Activated CD4-positive, alpha-beta T cell treated with anti-CD3 and anti-CD28 coated beads, Interleukin-2, amount 10 ng/mL, durations not matched to agents 7 days and 5 days (primary cell): ENCODE measurements at places on chromosomes 11 and 22. TPM values are rescaled to one million over a fixed set of nuclear protein-coding genes. Genes with fewer than 3 reads are reported as not detected.

- H3K27me3 ChIP-seq, result peaks cover 56% of the 10 kb centered on the region
- peak overlapping the region; percentile 79 for H3K27ac ChIP-seq
- H3K36me3 ChIP-seq, result no peaks in the 10 kb centered on the region
- peak; percentile 67 for DNase-seq
- H3K4me1 ChIP-seq, result peaks cover 27% of the 10 kb centered on the region
Observed at GRCh38 chr11:43868852-43869567, 11.6 kb upstream of the ALKBH3 start.

LYVE1 gene
- not detected for total RNA-seq

DNA sequence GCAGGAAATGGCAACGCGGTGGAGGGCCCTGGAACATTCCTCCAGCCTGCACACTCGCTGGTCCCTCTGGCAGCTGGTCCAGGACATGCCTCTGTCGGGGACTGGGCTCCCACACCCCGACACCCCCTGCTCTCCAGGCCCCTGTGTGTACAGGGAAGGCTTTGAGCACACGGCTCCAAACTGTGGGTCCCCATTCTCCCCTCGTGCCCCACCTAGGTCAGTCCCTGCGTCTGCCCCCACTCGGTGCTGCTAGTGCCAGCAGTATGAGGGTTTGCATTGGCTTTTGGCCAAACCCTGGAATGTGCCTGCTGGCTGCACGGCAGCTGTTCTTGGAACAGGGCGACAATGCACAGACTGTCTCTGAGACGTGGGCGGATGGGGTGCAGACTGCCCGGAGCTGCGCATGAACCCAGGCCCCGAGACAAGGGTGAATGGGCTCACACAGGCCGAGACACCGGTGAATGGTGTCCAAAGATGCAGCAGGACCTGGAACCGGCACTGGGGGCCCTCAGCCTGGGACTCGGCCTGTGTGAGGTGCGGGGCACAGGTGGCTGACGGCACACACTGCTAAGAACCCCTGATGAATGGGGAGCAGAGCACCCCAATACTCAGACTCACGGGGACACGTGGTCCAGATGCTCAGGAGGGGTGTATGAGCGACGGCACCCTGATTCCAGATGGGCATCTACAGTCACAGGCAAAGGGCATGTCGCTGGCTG lies 7.5 kb upstream of the SYT8 start:
- H3K27me3 ChIP-seq, result peaks cover 5% of the 10 kb centered on the region
- no peaks in the 10 kb centered on the region for H3K4me1 ChIP-seq
- no peaks in the 10 kb centered on the region for H3K36me3 ChIP-seq
- H3K4me3 ChIP-seq, result no peak overlapping the region
- H3K27ac ChIP-seq, result no peak overlapping the region

DNA sequence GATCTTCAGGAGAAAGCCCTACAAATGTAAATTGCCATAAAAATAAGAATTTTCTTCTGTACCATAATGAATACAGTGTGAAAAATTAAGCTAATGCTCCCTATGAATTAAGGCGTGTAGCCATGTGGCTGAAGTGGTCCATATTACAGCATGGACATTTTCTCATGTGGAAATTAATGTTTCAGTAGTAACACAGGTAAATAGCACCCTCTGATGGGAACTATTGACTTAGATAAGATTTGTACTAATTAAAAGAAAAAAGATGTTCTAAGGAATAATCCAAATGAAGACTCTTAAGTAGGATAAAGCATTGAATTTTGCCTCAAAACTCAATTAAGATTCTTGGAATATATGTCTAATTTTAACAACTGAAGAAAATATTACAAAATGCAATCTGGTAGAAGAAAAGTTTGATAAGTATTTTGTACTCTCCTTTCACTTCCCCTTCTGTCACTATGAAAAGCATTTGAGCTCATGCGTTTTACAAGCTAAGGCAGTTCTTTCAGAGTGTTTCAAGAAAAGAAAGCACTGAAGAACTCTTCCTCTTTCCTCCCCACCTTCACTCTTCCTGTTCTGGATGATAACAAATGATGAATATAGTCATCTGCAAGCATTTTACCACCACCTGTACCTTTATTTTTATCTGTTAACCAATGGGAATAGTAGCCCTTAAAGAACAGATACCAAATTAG lies 9.9 kb upstream of the OR8D2 start:
- no peak for DNase-seq
- H3K4me3 ChIP-seq, result no peak overlapping the region
- peaks cover 14% of the 10 kb centered on the region for H3K27me3 ChIP-seq
- H3K36me3 ChIP-seq, result no peaks in the 10 kb centered on the region

GRCh38 chr11:18384157-18384641 lies 10.2 kb upstream of the LDHA start:
- H3K27ac ChIP-seq, result peak overlapping the region; percentile 99
- DNase-seq, result no peak
- H3K4me1 ChIP-seq, result peaks cover 49% of the 10 kb centered on the region
- no peaks in the 10 kb centered on the region for H3K27me3 ChIP-seq

DNA sequence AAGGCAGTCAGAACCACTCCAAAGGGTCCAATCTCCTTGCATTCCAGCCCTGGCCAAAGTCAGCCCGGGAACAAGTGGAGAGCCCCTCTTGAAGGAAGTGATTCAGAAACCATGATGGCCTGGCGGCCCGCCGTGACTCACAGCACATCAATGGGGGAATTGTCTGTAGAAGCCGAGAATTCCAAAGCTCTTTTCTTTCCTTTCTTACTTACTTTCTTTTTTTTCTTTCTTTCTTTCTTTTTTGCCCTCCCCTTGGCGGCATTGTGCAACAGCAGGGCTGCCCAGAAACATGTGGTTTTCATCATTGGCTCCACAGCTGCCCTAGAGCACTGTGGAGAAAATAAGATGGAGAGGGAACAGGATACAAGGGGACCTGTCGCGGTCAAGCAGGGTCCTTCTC lies 140.2 kb upstream of the TIMP3 start:
- H3K27me3 ChIP-seq, result peaks cover 10% of the 10 kb centered on the region
- H3K4me1 ChIP-seq, result no peaks in the 10 kb centered on the region
- no peaks in the 10 kb centered on the region for H3K36me3 ChIP-seq
- no peak overlapping the region for H3K4me3 ChIP-seq
- no peak for DNase-seq

DNA sequence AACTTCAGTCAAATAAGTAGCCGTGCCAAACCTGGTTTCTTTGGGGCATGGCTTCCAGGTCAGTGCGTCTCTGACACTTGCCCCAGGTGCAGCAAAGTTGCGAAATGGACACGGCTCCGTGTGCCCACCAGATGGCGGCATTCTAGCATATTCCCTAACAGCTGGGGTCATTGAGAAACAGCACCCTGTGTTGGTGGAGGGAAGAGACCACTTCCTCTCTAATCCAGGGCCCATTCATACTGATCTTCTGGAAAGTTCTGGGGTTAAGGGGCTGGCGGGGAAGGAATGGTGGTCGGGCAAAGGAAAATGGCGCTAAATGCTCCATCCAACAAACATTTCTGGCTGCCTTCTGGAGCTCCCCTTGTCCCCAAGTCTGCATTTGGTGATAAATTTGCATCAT lies 141.2 kb upstream of the TIMP3 start:
- H3K27ac ChIP-seq, result no peak overlapping the region
- H3K4me1 ChIP-seq, result no peaks in the 10 kb centered on the region
- no peak overlapping the region for H3K4me3 ChIP-seq
- H3K36me3 ChIP-seq, result no peaks in the 10 kb centered on the region
- peaks cover 10% of the 10 kb centered on the region for H3K27me3 ChIP-seq

DNA sequence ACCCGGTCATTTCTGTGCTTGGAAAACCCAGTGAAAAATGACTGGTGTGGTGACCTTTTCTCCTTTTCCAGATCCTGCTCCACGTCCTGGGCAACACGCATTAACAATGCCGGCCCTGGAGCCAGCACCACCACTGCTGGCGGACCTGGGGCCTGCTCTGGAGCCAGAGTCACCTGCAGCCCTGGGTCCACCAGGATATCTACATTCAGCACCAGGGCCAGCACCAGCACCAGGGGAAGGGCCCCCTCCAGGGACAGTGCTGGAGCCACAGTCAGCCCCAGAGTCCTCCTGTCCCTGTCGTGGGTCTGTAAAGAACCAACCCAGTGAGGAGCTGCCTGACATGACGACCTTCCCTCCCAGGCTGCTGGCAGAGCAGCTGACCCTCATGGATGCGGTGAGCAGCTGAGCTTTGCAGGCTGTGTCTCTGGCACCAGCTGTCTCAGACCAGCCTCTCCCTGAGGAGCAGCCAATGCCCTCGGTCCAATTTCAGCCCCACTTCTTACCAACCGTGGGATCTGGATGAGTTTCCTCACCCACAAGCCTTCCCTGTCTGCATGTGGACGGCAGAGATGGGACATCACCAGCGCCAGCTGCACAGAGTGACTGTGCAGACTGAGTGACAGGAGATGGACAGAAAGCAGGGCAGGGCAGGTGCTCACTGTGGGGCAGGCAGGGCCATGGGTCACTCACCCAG lies 1.9 kb downstream of the RGL4 start:
- H3K36me3 ChIP-seq, result peaks cover 39% of the 10 kb centered on the region
- no peak for DNase-seq
- no peaks in the 10 kb centered on the region for H3K27me3 ChIP-seq
- H3K4me1 ChIP-seq, result peaks cover 30% of the 10 kb centered on the region
- peak overlapping the region; percentile 15 for H3K27ac ChIP-seq

DNA sequence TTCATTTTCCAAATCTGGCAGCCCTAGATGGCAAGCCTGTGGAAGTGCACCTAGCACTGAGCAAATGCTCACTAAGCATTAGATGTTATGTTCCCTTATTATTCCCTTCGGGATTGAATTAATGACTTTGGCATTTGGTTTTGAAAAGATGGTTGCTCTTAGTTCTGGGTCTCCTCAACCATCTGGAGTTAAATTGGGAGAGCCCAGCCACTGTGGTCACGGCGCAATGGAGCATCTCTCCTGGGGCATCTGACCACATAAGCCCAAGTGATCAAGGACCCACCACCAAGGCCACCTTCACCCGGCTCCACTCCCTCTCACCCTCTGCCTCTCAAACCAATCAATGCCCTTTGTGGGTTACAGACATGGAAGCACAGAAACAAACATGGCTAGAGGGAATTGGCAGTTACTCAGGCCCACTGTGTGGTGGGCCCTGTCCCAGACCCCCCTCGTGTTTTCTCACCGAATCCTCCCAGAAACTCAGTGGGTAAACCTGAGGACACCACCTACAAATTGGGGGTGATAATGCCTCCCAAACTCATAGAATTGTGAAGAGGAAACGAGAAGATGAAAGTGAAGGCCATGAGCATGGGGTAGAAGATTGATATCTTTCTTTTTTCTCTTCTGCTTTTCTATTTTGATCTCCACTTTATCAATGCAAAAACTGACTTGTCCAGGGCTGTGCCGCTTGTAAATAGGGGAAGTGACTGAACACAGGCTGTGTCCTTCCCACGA lies 52.2 kb downstream of the IRAG1 start:
- H3K27me3 ChIP-seq, result no peaks in the 10 kb centered on the region
- no peak overlapping the region for H3K4me3 ChIP-seq
- no peak for DNase-seq
- H3K27ac ChIP-seq, result peak overlapping the region; percentile 21
- no peaks in the 10 kb centered on the region for H3K4me1 ChIP-seq

GRCh38 chr11:61406067-61406466 lies 13.7 kb downstream of the TMEM216 start:
- peaks cover 65% of the 10 kb centered on the region for H3K36me3 ChIP-seq
- no peak overlapping the region for H3K27ac ChIP-seq
- H3K27me3 ChIP-seq, result no peaks in the 10 kb centered on the region
- H3K4me1 ChIP-seq, result no peaks in the 10 kb centered on the region
- no peak overlapping the region for H3K4me3 ChIP-seq
- no peak for DNase-seq

DNA sequence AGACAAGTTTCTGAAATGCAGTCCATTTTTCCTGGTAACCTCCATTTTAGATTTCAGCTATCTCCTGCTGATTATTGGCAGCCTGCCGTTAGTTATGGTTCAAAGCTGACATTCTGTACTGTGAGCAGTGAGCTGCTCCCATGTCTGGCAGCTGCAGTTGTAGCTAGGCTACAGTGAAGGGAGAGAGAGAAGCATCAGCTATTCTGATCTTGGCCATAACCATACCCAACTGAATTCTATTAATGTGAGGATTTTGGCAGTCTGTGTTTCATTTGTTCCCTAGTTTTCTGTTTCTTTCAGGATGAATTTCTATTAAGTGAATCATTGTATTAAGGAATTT lies 33.4 kb downstream of the SIK2 start:
- no peak overlapping the region for H3K4me3 ChIP-seq
- peak overlapping the region; percentile 15 for H3K27ac ChIP-seq
- no peaks in the 10 kb centered on the region for H3K27me3 ChIP-seq
- DNase-seq, result no peak

OR4X2 gene
- total RNA-seq, result not detected

BATF2 gene
- total RNA-seq, result not detected

GRCh38 chr11:45892856-45893255 lies 7.4 kb downstream of the MAPK8IP1 start:
- no peaks in the 10 kb centered on the region for H3K4me1 ChIP-seq
- no peak overlapping the region for H3K27ac ChIP-seq
- DNase-seq, result no peak
- H3K27me3 ChIP-seq, result peaks cover 7% of the 10 kb centered on the region
- no peak overlapping the region for H3K4me3 ChIP-seq
